ENCODE measurements at places on chromosomes 12 and 14.
A peak's percentile ranks its signal among the peaks of the same experiment; 100 is the strongest.

DNA sequence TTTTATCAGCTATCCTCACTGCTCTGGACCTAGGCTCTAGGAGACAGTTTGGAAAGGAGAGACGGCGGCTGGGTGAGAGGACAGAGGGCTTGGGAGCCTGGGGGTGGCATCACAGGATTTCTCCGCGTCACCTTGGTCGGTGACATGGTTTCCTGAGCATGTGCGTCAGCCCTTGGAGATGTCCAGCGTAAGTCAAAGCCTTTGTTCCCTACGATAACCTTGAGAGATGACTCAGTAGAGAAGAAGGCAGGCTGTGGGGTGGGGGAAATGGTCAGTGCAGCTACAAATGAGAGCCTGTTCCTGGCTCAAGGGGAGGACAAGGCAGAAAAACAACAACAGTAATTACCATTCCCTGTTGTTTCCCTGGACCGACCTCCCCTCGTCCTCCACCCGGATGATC, 90.2 kb upstream of the TBX3 start:
- no peak for DNase-seq

DNA sequence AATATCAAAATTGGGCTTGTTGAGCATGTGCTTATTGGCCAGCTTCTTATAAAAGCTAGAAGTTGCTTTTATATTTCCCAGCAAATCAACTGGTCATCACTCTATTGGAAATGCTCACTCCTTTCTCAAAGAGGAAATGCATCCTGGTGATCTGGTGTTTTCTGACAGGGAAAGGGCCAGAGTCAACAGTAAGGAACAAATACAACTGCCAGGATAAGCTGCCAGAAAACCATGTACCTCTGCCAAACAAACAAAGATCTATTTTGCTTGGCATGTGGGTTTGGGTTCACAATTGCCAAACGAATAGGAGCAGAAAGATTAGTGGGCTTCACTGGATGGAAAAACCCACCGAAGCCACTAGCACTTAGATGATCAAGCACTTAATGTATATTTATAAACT, 126.9 kb upstream of the PDZRN4 start:
- no peak for DNase-seq

DNA sequence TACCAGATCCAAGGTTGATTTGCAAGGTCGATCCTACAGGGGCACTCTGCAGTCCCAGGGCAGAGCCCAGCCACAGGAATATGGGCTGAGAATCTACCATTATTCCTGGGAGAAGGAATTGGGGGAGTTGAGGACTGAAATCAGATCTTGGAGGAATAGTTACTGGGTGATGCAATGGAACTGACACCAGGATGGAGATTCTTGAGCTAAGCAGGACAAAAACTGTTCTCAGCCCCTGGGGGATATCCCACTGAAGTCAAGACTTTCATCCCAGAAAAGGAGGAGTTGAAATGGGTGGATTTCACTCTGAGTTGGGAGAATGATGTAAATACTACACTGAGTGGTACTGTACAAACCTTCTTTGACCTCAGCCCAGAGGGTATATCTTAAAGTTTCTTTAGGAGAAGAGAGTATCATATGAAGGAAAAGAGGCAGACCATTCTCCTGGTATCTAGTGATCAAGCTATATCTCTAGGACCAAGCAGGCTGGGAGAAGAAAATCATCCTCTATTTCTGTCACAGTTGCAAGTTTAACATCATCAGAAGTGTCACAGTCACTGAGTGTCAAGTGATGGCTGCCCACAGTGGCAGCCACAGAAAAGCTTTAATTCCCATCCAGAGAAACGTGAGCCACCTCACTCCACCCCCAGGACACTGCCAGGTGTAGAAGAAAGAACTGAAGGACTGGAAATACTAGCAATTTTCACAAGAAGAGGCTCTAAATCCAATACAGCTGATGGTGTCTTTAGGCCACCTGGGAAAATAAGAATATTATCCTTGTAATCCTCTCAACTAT, 181.9 kb downstream of the NUAK1 start:
- DNase-seq: no peak

GRCh38 chr14:92754966-92755365, 6.5 kb upstream of the LGMN start:
- no peak for DNase-seq

GRCh38 chr12:3598896-3599860, 108.2 kb downstream of the PRMT8 start:
- no peak for DNase-seq

GRCh38 chr12:113641426-113642030, 169.9 kb upstream of the LHX5 start:
- no peak for DNase-seq

DNA sequence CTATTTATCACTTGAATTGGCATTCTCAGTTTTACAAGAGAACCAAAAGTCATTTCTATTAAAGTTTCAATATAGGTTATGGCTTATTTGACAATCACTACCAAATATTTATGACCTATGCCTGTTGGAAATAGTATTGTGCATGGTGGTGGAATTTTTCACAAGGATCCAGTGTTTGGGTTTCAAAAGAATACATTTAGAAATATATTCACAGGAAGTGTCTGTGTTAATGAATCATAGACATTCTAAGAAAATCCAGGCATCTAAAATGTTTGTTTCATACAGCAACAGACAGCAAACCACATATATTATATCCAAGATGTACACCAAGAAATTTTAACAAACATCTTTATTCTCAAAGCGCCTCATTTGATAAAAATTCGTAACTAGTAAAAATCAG, 92.7 kb downstream of the MED13L start:
- no peak for DNase-seq

- no peak for DNase-seq
These were observed 51.3 kb upstream of the PLBD1 start for GRCh38 chr12:14618983-14619382.

DNA sequence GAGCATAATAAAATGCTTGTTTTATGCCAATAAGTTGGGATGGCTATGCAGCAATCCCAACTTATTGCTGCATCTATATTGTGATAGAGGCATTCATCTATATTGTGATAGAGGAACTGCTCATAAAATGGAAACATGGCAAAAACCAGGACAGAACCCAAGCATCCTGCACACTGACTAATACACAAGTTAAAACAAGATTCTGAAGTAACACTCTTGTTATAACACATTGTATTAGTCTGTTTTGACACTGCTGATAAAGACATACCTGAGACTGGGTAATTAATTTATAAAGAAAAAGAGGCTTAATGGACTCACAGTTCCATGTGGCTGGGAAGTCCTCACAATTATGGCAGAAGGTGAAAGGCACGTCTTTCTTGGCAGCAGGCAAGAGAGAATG, 36.8 kb downstream of the KCNK10 start:
- DNase-seq: no peak

GRCh38 chr14:105028251-105028927, 7.5 kb upstream of the CDCA4 start:
- no peak for DNase-seq

DNA sequence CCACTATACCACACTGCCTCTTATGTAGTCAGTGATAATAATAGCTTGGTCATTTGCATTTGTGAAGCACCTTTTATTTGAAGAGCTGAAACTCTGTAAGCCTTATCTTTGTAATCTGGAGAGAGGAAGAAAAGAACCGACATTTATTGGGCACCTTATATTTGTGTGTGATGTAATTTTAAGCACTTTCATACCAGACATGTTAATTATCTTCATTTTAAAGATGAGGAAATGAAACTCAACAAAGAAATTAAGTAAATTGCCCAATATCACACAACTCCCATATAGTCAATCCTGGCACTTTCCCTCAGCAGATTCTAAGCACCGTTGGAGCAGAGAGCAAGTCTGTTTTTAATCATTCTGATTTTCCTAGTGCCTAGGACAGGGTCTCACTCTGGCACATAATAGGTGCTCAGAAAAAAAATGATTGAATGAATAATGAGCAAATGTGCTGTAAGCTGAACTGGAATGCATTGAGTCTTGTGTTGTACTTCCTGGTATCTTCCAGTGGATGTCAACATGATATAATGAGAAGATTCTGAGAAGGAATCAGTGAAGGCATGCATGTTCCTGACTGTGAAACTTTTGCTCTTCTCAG, 418.9 kb downstream of the ZFP36L1 start:
- DNase-seq: no peak

GRCh38 chr14:50677527-50678063, 9.5 kb upstream of the SAV1 start:
- no peak for DNase-seq

DNA sequence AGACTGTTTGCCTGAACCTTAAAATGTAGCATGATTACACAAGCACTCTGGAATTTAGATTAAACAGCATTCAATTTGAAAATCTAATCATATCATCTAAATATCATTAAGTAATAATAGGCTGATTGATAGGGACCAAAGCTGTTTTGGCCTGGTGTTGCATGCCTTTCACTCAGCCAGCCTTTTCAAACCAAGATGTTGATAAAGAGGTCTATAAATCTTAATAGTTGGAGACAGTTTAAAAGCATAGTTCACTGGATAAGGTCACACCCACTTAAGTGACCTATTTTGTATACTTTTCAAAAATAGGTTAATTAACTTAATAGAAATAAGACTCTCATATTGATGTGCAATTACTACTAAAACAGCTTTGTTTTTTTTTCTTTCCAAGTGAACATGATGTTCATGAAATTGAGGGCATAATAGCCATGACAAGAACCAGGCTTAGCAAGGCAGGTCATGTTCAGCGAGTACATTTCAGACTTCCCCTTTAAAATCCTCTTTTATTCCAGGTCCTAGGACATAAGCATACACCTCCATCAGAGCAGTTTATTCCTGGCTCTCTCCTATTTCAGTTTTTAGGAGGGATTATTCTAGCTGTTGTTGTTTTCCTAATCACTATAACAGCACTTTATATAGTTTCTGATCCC, 349.0 kb downstream of the RAD51B start:
- no peak for DNase-seq

DNA sequence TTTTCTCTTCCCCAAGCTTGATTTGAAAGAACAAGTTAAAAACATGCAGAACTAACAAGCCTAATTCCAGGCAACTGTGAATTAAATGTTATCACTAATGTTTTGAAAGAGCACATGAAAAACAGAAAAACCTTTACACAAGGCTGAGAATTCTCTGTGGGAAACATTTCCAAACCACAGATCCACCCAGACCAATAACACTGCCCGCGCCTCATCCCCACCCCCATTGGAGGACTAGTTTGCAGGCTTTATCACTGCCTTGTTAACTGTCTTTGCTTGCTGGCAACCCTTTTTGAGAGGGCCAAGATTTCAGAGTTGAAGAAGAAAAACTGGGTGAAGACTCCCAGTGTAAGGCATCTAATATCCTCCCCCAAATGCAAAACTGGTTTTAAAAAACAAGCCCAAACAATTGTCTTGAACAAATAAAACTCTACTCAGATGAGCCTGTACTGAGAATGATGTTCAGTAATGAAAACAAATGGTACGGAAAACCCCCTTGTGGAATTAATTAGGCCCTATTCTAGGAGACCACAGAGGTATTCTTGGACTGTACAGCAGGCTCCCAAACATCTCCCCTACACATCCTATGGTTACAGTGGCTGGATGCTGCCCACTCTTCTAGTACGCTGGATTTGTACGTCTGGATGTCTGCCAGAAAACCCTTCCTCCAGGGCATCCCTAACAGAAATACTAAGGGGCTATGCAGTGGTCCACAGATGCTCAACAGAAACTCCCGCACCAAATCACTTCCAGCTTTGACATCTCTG, 5.8 kb downstream of the MAX start:
- peak; percentile 38 for DNase-seq

- DNase-seq: no peak
These were observed 16.6 kb upstream of the KLRF1 start for GRCh38 chr12:9810671-9811070.

- DNase-seq: no peak
These were observed 5.5 kb upstream of the GABARAPL1 start for GRCh38 chr12:10207136-10207535.

- no peak for DNase-seq
These were observed 33.5 kb downstream of the NIN start for GRCh38 chr14:50797250-50798047.

GRCh38 chr14:65156568-65157366, 54.5 kb upstream of the MAX start:
- no peak for DNase-seq

DNA sequence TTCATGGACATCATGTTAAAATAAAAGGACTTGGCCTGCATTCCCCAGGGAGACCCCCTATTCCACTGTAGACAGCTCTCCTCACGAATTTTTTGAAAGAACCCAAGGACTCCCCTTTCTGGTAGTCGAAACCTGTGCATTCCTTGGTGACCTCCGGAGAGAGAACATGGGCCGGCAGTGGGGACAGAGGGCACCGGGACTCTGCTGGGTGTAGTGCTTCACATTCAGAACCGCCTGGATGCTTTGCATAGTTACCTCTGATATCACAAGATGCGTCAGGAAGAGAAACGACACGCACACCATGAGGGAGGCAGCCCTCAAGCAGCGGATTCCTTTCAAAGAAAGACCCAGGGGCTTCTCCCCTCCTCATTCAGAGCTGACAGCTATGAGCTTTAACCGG, 9.7 kb downstream of the CKAP4 start:
- DNase-seq: no peak

DNA sequence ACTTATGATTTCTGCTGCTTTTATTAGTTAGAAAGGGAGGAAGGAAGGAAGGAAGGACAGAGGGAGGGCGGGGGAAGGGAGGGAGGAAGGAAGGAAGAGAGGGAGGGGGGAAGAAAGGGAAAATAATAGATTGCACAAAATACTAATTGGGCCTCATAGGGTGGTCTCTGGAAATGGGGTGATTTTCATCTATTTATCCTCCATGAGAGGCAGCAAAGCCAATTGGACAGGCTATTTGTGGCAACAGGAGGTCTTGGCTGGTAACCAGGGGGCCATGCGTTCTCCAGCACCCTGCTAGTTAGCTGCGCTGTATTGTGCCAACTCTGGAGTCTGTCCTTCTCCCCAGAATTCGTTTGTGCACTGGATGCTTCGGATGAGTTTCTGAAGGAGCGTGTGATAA, 24.1 kb upstream of the PAPOLA start:
- no peak for DNase-seq
